ENCODE measurements at places on chromosomes 2 and 18. TPM values are rescaled to one million over a fixed set of nuclear protein-coding genes. Genes with fewer than 3 reads are reported as not detected.

Gene LYG1
- not detected for total RNA-seq

Gene DLGAP1
- 15.1 TPM for total RNA-seq

Gene ANKRD30B
- not detected for total RNA-seq

Gene SOCS6
- 22.9 TPM for total RNA-seq

Gene RTP5
- not detected for total RNA-seq

Gene PCARE
- not detected for total RNA-seq

Gene CFC1
- 0.31 TPM for total RNA-seq

Gene C1QL2
- 0.88 TPM for total RNA-seq

Gene PXDN
- 131 TPM for total RNA-seq

Gene TCF23
- not detected for total RNA-seq

Gene GPR35
- not detected for total RNA-seq

Gene TDRD15
- not detected for total RNA-seq

Gene MRPL30
- total RNA-seq = 46.2 TPM

Gene G6PC2
- total RNA-seq = not detected

Gene PARD3B
- total RNA-seq = 4.9 TPM

Gene KCTD1
- total RNA-seq = 14.0 TPM

Gene PRSS56
- not detected for total RNA-seq

Gene GATA6
- total RNA-seq = 0.09 TPM

Gene KYNU
- total RNA-seq = 0.13 TPM

Gene CIB4
- total RNA-seq = not detected

Gene GALNT5
- total RNA-seq = 0.06 TPM

Gene COLEC11
- total RNA-seq = 0.47 TPM

Data from H1 (cell line).